Effector memory CD4-positive, alpha-beta T cell (primary cell): ENCODE measurements at places on chromosomes 2 and 18.

DNA sequence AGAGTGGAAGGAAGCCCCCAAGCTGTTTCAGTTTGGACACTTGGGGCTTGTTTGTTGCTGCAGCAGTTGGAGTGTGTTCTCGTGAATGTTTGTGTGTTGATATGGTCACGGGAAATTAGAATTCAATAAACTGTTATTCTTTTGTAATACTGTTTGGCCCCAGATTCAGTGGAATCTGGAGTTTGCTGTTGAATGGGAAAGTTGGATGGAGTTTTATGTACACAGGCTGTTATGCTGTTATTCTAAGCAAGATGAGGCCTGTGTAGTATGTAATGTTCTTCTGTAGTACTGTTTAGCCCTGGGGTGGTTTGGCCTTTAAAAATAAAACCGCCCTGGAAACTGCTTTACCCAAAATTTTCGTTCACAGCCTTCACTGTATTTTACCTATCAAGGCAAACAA, 810.4 kb upstream of the HS6ST1 start:
- no peaks in the 10 kb centered on the region for H3K36me3 ChIP-seq
- no peaks in the 10 kb centered on the region for H3K27me3 ChIP-seq
- no peak for DNase-seq
- H3K4me1 ChIP-seq = no peaks in the 10 kb centered on the region
- H3K27ac ChIP-seq = no peak overlapping the region

GRCh38 chr2:207133820-207134519, 31.8 kb downstream of the KLF7 start:
- H3K4me1 ChIP-seq = peaks cover 13% of the 10 kb centered on the region
- H3K27ac ChIP-seq = no peak overlapping the region
- H3K27me3 ChIP-seq = no peaks in the 10 kb centered on the region
- no peaks in the 10 kb centered on the region for H3K36me3 ChIP-seq
- H3K4me3 ChIP-seq = no peak overlapping the region

DNA sequence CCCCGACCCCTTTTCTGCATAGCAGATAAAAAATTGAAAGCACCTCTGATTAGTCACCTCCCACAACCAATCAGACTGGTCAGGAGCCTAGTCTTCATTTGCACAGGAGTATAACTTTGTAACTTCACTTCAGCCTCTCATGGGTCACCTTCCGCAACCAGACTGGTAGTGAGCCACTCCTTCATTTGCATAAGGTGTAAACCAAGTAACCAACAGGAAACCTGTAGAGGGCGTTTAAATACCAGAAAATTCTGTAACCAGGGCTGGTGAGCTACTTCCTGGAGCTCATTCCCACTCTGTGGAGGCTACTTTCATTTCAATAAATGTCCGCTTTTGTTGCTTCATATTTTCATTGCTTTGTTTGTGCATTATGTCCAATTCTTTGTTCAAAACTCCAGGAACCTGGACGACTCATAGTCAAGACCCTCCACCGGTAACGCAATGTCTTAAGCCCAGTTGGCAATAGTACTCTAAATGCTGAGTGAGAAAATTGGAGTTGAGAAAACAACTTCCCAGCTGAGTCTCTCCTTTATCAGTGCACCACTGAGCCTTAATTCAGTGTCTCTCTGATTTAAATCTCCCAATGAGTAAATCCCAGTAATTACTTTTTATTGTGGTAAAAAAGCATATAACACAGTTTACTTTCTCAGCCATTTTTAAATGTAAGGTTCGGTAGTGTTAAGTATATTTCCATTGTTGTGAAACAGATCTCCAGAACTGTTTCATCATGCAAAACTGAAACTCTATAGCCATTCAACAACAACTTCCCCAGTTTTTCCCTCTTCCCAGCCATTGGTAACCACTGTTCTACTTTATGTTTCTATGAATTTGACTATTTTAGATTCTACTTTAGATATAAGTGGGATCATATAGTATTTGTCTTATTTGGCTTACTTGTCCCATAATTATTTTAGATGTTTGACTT, 392.7 kb upstream of the SLC8A1 start:
- no peak overlapping the region for H3K27ac ChIP-seq
- no peaks in the 10 kb centered on the region for H3K27me3 ChIP-seq
- no peaks in the 10 kb centered on the region for H3K36me3 ChIP-seq
- H3K4me1 ChIP-seq = no peaks in the 10 kb centered on the region

DNA sequence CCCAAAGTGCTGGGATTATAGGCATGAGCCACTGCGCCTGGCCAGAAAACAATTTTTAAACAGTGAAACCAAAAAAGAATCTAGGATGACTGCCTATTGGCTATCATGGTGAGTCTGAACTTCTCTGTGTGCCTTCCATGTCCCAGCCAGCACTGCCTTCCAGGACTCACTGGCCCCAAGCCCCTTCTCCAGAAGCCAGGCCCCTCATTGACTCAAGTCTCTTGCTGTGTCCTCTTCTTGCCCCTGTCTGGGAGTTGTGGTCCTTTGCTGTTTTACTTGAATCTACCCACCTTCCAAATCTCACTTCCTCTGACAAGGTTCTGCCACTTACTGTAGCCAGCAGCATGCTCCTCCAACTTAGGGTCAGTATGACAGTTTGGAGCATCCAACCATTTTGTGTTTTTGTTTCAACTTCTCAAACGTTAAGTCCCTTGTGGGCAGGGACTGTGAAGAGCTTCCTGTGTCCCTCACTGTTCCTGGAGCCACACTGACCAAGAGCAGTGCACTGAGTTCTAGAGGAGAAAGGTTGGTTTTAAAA, 41.7 kb downstream of the ST3GAL5 start:
- no peak overlapping the region for H3K4me3 ChIP-seq
- H3K4me1 ChIP-seq = peaks cover 10% of the 10 kb centered on the region
- no peak overlapping the region for H3K27ac ChIP-seq
- H3K27me3 ChIP-seq = no peaks in the 10 kb centered on the region
- peaks cover 18% of the 10 kb centered on the region for H3K36me3 ChIP-seq

DNA sequence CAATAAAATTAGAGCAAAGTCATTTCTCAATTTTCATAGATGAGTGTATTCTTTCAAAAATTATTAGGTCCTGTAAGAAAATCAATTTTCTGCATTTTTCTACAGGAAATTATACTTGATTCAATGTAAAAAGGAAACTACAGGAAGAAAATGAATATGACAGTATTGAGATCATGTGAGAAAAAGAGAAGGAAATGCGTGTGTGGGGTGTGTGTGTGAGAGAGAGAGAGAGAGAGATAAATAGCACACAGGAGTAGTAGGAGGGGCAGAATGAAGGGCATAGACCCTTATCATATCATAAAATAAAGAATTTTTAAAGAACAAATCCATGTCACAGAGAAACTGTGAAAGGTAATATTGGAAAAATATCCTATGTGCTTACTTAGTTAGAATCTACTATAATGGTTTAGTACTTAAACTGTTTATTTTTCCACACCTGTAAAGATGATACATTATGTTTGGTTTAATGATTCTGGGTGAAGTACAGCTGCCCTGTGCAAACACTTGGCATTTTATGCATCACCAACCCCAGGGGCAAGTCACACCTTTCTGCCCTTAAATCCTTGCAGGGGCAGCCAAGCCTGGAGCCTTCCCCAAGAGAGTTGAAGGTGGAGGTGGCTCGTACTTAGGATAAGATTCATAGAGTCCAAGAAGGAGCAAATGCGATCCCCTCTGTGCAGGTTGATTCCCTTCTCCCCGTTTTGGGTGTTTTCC, 276.4 kb downstream of the TGIF1 start:
- DNase-seq = no peak
- no peak overlapping the region for H3K4me3 ChIP-seq
- no peaks in the 10 kb centered on the region for H3K4me1 ChIP-seq

DNA sequence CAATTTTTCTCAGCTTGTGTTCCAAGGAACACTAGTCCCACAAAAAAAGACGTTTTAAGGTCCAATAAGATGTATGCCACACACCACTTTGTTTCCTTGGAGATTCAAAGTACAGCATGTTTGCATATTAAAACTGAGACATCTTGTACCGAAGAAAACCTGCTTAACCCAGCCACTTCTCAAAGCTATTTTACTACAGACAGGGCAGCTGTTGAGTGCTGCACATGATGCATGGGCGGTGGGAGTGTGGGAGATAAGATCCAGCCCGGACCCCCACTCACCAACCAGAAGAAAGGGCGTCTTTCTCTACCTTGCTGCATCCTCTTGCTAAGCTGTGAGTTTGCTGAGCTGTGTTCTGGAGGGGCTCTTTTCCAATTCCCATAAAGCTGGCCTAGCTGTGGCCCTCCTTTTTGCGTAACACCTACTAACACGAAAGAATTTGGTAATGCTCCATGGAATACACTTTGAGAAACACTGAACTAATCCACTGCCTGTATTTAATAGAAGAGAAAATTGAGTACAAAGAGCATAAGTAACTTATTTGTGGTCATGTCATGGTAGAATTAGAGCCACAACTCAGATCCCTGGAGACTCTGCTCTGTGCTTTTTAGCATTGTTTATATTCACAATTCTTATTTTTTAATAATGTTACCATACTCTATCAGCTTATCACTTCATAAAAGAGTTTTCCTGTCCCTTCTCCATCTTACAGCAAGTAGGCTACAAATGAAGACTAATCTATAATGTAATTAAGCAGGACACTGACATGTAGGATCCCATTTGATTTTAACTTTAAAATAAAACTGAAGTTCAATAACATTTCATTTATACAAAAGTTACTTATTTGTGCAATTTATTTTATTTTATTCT, 90.0 kb downstream of the PLEKHM3 start:
- no peak overlapping the region for H3K4me3 ChIP-seq
- H3K27ac ChIP-seq = no peak overlapping the region
- no peak for DNase-seq

DNA sequence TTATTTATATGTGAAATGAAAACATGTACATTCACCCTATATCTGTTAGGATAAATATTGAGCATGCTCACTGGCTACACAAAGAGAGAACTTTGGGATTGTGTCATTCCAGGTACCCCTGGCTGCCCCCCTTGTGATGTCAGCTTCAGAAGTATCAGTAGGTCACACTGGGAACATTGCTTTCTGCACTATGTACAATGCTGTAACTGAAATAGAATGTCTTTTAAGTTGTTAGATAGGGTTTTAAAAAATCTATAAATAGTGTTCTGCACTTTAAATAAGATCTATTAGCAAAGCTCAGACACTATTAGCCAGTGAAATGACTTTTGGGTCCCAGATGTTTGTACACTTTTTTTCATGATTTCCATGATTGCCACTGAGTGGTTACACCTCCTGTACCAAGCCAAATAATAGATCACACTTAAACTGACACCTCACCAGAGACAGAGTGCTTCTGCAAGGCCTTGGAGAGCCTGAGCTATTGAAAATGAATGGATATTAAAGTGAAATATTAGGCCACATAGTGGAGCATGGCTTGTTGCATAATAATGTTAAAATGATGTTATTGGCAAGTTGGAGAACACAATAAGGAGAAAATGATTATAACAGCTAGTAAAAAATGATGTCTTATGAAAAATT, 297.0 kb upstream of the NXPH2 start:
- no peak for DNase-seq
- no peaks in the 10 kb centered on the region for H3K27me3 ChIP-seq
- no peaks in the 10 kb centered on the region for H3K36me3 ChIP-seq
- H3K4me1 ChIP-seq = no peaks in the 10 kb centered on the region
- no peak overlapping the region for H3K4me3 ChIP-seq

- no peaks in the 10 kb centered on the region for H3K4me1 ChIP-seq
- DNase-seq = no peak
- H3K27ac ChIP-seq = no peak overlapping the region
Measured at GRCh38 chr18:21672521-21673267, 31.9 kb downstream of the ABHD3 start.

GRCh38 chr2:150274108-150274507, 213.4 kb downstream of the RND3 start:
- no peak overlapping the region for H3K4me3 ChIP-seq
- no peaks in the 10 kb centered on the region for H3K4me1 ChIP-seq
- H3K27ac ChIP-seq = no peak overlapping the region
- no peaks in the 10 kb centered on the region for H3K36me3 ChIP-seq
- no peak for DNase-seq
- H3K27me3 ChIP-seq = no peaks in the 10 kb centered on the region
